ENCODE measurements at places on chromosomes 13 and 19. TPM values are rescaled to one million over a fixed set of nuclear protein-coding genes. Genes with fewer than 3 reads are reported as not detected.

CD37 gene
- polyA plus RNA-seq = not detected

APOE gene
- 217 TPM for polyA plus RNA-seq

PLA2G4C gene
- 1.3 TPM for polyA plus RNA-seq

HPN gene
- not detected for polyA plus RNA-seq

PEG3 gene
- 0.14 TPM for polyA plus RNA-seq

KLK4 gene
- not detected for polyA plus RNA-seq

ZNF571 gene
- 4.0 TPM for polyA plus RNA-seq

IFNL1 gene
- not detected for polyA plus RNA-seq

SAMD1 gene
- 5.3 TPM for polyA plus RNA-seq

KRTDAP gene
- polyA plus RNA-seq = 188 TPM

UBE2L5 gene
- 0.26 TPM for polyA plus RNA-seq

CCNE1 gene
- polyA plus RNA-seq = 11.2 TPM

DNA sequence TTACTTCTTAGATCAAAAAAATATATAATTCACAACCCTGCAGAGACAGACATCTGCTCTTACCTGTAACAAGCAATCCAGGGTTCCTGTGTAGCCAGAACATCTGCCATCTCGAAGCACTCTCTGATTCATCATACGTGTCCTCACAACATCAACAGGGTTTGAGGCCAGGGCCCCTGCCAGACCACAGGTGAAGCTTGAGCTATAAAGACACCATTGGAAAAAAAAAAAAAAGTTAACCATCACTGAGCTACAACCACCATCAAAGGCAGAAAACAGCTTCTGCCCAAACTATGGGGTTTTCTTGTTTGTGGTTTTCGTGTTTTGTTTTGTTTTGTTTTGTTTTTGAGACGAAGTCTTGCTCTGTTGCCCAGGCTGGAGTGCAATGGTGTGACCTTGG is 19.3 kb downstream of the SLC25A30 start:
- DNase-seq = no peak
- H3K27ac ChIP-seq = no peak overlapping the region
- H3K36me3 ChIP-seq = peaks cover 18% of the 10 kb centered on the region
- no peak overlapping the region for H3K4me3 ChIP-seq
- no peaks in the 10 kb centered on the region for H3K4me1 ChIP-seq

DNA sequence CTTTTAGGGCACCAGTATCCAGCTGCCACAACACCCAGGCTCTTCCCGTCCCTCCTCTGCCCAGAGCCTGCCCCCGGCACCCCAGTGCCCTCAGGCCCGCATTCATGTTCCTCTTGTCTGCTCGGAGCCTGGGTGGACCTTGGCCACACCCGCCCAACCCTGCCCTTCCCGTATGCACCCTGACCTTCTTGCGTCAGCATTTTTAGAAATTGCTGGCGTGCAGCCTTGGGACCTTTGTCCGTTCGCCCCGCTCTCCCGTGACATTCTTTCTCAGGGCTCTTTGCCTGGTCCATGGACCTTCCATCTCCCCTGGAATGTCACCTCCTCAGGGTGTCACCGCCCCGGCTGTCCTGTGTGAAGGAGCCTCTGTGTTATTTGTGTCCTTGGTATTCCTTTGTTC is 7.6 kb downstream of the NUCB1 start:
- no peaks in the 10 kb centered on the region for H3K4me1 ChIP-seq
- DNase-seq = no peak
- H3K36me3 ChIP-seq = peaks cover 8% of the 10 kb centered on the region
- no peak overlapping the region for H3K27ac ChIP-seq
- H3K27me3 ChIP-seq = no peaks in the 10 kb centered on the region

GRCh38 chr13:71704656-71705055 is 162.3 kb downstream of the DACH1 start:
- H3K27me3 ChIP-seq = no peaks in the 10 kb centered on the region
- no peaks in the 10 kb centered on the region for H3K4me1 ChIP-seq
- no peak for DNase-seq
- no peak overlapping the region for H3K27ac ChIP-seq
- no peaks in the 10 kb centered on the region for H3K36me3 ChIP-seq

DNA sequence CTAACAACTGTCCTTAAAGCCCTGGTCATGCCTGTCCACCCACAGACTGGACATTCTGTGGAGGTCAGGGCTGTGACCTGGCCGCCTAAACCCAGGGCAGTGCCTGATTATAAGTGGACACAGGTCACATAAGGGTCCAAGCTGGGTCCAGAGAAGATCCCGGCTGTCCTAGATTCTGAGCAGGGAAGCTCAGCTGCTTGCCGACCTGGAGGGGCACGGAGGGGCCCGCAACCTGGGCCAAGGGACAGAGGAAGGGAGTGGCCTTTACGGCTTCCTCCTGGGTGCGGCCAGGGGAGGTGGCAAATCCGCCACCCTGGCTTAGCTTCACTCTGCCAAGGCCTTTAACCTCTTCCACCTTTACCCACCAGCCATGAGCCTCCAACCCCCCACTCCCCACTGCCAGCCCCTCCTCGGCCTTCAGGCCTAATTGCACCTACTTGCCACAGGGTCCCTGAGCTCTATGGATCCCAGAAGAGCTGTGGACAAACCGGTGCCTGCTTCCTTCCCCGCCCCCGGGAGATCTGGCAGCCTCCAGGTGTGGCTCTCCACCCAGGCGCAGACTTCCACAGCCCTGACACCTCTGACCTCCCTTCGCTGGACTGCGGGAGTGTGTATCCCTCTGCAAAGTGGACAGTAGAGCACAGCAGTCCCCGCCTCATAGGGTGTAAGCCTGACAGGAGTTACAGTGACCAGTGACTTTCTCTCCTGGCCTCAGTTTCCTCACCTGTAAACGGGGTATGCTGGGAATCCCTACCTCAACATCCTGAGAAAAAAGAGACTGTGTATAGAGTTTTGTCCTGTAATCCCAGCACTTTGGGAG is 1.7 kb downstream of the CD320 start:
- no peaks in the 10 kb centered on the region for H3K27me3 ChIP-seq
- H3K27ac ChIP-seq = no peak overlapping the region
- no peak overlapping the region for H3K4me3 ChIP-seq

GRCh38 chr13:41182231-41182630 is 12.1 kb downstream of the KBTBD7 start:
- H3K36me3 ChIP-seq = no peaks in the 10 kb centered on the region
- no peak overlapping the region for H3K4me3 ChIP-seq
- no peaks in the 10 kb centered on the region for H3K27me3 ChIP-seq
- H3K4me1 ChIP-seq = peaks cover 13% of the 10 kb centered on the region
- no peak for DNase-seq

GRCh38 chr19:1061987-1062386 is 5.0 kb upstream of the ARHGAP45 start:
- H3K4me1 ChIP-seq = peaks cover 20% of the 10 kb centered on the region
- H3K27me3 ChIP-seq = peaks cover 4% of the 10 kb centered on the region
- H3K27ac ChIP-seq = no peak overlapping the region
- H3K4me3 ChIP-seq = no peak overlapping the region

- DNase-seq = no peak
- peaks cover 11% of the 10 kb centered on the region for H3K4me1 ChIP-seq
- no peak overlapping the region for H3K4me3 ChIP-seq
- H3K27ac ChIP-seq = no peak overlapping the region
- peaks cover 1% of the 10 kb centered on the region for H3K36me3 ChIP-seq
Measured at GRCh38 chr19:40590464-40591265, 10.5 kb upstream of the LTBP4 start.

- H3K4me3 ChIP-seq = no peak overlapping the region
- H3K27ac ChIP-seq = no peak overlapping the region
- H3K4me1 ChIP-seq = peaks cover 67% of the 10 kb centered on the region
- no peak for DNase-seq
- no peaks in the 10 kb centered on the region for H3K27me3 ChIP-seq
- no peaks in the 10 kb centered on the region for H3K36me3 ChIP-seq
Measured at GRCh38 chr19:1858412-1859081, 4.8 kb downstream of the KLF16 start.

DNA sequence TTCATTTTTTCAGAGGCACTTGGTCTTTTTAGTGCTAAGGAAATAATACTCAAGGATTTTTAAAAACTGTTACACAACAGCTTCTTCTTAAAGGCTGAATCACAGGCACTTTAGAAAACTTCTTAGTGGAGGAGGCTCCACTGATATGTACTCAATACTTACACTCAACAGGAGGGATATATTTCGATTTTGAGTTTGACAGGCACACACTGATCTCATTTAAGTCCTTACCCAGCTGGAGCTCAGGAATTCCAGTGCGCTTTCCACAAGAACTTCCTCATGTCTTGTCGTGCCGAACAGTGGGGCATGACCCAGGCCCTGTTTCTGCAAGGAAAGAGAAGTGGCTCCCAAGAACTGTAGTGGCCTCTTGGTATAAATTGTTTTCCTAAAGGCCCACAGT is 103.8 kb downstream of the RGCC start:
- no peak overlapping the region for H3K4me3 ChIP-seq
- no peak for DNase-seq
- H3K27me3 ChIP-seq = no peaks in the 10 kb centered on the region
- no peak overlapping the region for H3K27ac ChIP-seq

Data from keratinocyte (primary cell).